Activated naive CD8-positive, alpha-beta T cell treated with anti-CD3 and anti-CD28 coated beads, Interleukin-2, amount 10 ng/mL, durations not matched to agents 7 days and 5 days (primary cell): ENCODE measurements at places on chromosomes 4 and X. TPM values are rescaled to one million over a fixed set of nuclear protein-coding genes. Genes with fewer than 3 reads are reported as not detected.

Gene NUDT10
- 1.2 TPM for total RNA-seq

Gene BMPR1B
- total RNA-seq, result not detected

GRCh38 chrX:31061091-31061490 lies 10.8 kb downstream of the FTHL17 start:
- no peak overlapping the region for H3K4me3 ChIP-seq
- H3K36me3 ChIP-seq, result no peaks in the 10 kb centered on the region
- H3K4me1 ChIP-seq, result no peaks in the 10 kb centered on the region
- H3K27me3 ChIP-seq, result no peaks in the 10 kb centered on the region
- H3K27ac ChIP-seq, result no peak overlapping the region

DNA sequence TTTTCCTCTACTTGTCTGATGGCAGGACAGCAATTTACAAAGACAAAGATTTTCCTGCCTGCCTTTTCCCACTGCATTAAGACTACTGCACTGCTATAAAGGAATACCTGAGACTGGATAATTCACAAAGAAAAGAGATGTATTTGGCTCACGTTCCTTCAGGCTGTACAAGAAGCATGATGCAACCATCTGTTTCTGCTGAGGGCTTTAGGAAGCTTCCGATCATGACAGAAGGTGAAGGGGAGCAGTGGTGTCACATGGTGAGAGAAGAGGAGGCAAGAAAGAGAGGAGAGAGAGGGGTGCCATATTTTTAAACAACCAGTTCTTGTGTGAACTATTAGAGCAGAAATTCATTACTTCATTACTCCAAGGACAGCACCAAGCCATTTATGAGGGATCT lies 617.1 kb upstream of the HTR2C start:
- no peak overlapping the region for H3K4me3 ChIP-seq
- no peaks in the 10 kb centered on the region for H3K36me3 ChIP-seq
- H3K27me3 ChIP-seq, result no peaks in the 10 kb centered on the region
- DNase-seq, result no peak
- H3K4me1 ChIP-seq, result no peaks in the 10 kb centered on the region
- H3K27ac ChIP-seq, result no peak overlapping the region

GRCh38 chr4:4422856-4423499 lies 36.1 kb downstream of the NSG1 start:
- H3K4me3 ChIP-seq, result no peak overlapping the region
- no peak overlapping the region for H3K27ac ChIP-seq
- peaks cover 16% of the 10 kb centered on the region for H3K36me3 ChIP-seq
- H3K4me1 ChIP-seq, result peaks cover 17% of the 10 kb centered on the region
- DNase-seq, result no peak
- no peaks in the 10 kb centered on the region for H3K27me3 ChIP-seq

- no peaks in the 10 kb centered on the region for H3K36me3 ChIP-seq
- no peak for DNase-seq
- no peak overlapping the region for H3K27ac ChIP-seq
- H3K27me3 ChIP-seq, result peaks cover 26% of the 10 kb centered on the region
Measured at GRCh38 chr4:87853108-87853507, 20.3 kb downstream of the MEPE start.

DNA sequence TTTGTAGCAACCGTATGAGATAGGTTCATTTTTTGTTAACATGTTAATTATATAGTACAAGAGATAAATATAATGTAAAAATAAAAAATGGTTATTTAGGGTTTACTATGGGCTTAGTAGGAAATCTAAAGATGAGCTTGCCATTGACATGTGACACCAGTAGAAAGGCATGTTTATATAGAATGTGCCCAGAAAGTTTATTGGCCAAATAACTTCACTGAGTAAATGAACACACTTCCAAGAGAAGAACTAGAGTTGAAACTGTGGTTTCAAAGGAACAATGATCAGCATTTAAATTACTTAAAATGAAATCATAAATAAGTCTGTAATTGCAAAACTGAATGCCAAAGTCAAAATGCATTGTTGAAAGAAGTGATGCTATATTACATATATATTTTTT lies 503.3 kb downstream of the STPG2 start:
- no peak overlapping the region for H3K27ac ChIP-seq
- no peak overlapping the region for H3K4me3 ChIP-seq
- DNase-seq, result no peak
- H3K4me1 ChIP-seq, result no peaks in the 10 kb centered on the region

GRCh38 chrX:150694738-150695410 lies 1.7 kb downstream of the MTMR1 start:
- DNase-seq, result no peak
- no peaks in the 10 kb centered on the region for H3K27me3 ChIP-seq
- peaks cover 41% of the 10 kb centered on the region for H3K4me1 ChIP-seq
- peaks cover 13% of the 10 kb centered on the region for H3K36me3 ChIP-seq
- peak overlapping the region; percentile 89 for H3K27ac ChIP-seq

GRCh38 chr4:140296335-140297220 lies 76.9 kb upstream of the SCOC start:
- peaks cover 2% of the 10 kb centered on the region for H3K27me3 ChIP-seq
- H3K36me3 ChIP-seq, result no peaks in the 10 kb centered on the region
- no peak overlapping the region for H3K4me3 ChIP-seq
- no peak for DNase-seq
- no peak overlapping the region for H3K27ac ChIP-seq

DNA sequence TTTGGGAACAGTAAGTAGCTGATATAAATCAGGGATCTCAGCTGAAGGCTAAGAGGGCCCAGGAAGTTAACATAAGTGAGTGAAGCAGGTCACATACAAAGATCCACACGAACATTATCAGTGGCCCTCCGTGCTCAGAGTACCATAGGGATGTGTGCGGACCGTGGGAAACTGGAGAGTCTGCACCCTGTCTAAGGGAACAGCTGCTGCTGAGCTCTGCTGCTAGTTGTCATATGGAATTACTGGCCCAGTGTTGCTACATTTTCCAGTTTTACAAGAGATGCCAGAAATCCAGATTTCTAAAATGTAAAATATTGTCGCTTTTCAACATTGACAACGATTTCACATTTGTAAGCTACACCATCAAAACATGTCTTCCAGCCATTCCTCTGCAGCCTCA lies 90.5 kb downstream of the RTL5 start:
- H3K36me3 ChIP-seq, result no peaks in the 10 kb centered on the region
- H3K4me3 ChIP-seq, result no peak overlapping the region
- peaks cover 12% of the 10 kb centered on the region for H3K27me3 ChIP-seq
- no peak for DNase-seq

- H3K36me3 ChIP-seq, result no peaks in the 10 kb centered on the region
- H3K4me1 ChIP-seq, result no peaks in the 10 kb centered on the region
- DNase-seq, result no peak
- no peak overlapping the region for H3K4me3 ChIP-seq
- no peak overlapping the region for H3K27ac ChIP-seq
Measured at GRCh38 chr4:75995727-75996126, 5.0 kb upstream of the SDAD1 start.
